ENCODE measurements at places on chromosomes 1 and 21.
A peak's percentile ranks its signal among the peaks of the same experiment; 100 is the strongest.

DNA sequence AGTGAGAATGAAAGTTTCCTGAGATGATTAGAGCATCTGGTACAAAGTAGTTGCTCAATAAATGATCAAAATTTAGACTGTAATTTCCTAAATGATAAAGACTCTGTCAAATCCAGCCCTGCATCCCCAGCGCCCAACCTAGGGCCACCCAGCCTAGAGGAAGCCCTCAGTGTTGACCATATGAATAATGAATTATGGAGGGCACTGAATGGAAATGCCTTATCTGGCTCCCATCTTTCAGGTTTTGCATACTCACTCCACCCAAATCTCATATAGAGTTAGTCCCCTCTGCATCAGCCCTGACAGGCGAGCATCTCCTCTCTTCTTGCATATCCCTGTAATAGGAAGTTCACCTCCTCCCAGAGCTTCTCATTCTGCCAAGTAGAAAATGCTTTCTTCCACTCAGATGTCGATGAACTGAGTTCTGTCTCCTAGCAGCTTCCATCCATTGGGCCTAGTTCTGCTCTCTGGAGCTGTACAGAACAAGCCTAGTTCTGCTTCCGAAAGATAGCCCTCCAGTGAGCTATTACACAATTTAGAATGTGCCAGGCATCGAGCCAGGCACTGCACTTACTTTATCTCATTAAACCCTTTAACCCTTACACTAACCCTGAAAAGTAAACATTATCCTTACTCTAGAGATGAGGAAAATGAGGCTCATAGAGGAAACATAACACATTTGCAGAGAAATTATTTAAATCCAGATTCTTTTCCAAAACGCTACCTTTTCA, 20.9 kb downstream of the COA7 start:
- DNase-seq: no peak

GRCh38 chr1:102776071-102776470, 332.3 kb downstream of the COL11A1 start:
- DNase-seq: no peak

DNA sequence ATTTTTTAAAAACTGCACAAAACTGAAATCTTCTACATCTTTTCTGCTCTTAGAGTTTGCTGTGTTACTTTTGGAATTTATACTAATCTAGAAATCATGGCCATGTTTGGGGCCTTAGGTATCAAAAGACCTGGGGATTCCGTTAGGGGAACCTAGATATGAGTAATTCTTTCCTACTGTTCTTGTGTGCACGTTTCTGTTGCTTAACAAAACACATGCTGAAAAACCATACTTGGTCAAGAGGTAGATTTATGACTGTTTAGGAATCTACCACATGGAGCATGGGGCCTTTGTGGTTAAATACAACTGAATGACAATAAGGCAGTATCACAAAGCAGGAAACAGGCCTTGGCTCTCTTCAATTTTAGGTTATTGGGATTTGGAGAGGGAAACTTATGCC, 291.9 kb upstream of the USP25 start:
- peak; percentile 7 for DNase-seq

- no peak for DNase-seq
These were observed 103.1 kb downstream of the GALNT2 start for GRCh38 chr1:230170153-230170547.

GRCh38 chr1:114320586-114320985, 166.9 kb upstream of the SYT6 start:
- no peak for DNase-seq

- no peak for DNase-seq
These were observed 18.1 kb downstream of the ZDHHC18 start for GRCh38 chr1:26844424-26845196.
